ENCODE measurements at places on chromosomes 12 and 14. TPM values are rescaled to one million over a fixed set of nuclear protein-coding genes. Genes with fewer than 3 reads are reported as not detected.

DNA sequence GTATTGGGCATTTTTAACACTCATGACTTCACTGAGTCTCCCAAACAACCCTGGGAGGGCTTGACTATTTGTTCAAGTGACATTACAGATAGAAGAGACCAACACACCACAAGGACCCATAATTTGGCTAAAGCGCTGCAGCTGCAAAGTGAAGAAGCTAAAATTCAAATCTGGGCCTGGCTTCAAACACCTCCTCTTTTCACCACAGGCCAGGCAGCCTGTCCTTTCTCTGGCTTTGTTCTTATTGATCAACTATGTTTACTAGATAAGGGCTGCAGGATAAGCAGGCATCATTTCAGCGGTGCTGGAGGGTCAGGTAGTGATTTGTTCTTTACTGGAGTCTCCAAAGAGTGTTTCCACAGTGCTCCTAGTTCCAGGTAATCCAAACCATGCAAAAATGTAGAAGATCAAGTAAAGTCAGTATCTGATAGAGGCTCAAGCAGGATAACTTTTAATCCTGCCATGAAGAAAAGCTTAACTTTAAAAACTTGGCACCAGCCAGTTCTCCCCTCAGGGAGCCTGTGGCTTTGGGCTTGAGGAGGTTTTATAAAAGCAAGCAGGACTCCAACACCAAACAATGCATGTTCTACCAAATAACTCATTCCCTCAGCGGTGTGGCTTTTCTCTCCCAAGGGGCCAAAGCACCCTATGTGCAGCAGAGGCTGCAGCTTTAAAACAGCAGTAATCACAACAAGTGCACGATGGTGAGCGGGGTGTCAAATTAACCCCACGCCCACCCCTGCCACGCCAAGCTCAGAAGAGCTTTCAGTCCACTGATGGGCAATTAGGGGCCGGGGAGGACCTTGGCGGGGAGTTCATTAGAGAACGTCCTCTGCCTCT, 16.8 kb downstream of the CLMN start:
- DNase-seq = no peak

- peak; percentile 21 for DNase-seq
Observed at GRCh38 chr12:1474041-1474573, 120.3 kb downstream of the FBXL14 start.

GRCh38 chr12:41055875-41056577, 132.1 kb upstream of the PDZRN4 start:
- no peak for DNase-seq

DNA sequence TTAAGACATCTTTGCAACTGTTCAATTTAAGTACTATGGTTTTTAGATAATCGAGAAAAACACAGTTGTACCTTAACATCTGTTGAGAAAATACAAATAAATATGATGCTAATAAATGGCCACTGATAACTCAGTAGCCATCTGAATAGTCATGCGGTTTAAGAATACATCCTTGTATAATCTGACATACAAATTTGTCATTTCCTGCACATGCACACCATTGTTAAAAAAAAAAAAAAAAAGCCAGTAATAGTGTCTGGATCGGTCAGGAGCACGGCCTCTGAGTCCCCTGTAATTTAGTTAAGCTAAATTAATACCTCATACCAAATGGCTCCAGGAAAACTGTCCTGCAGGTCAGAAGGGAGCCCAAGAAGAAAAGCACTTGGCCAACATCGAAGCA, 16.8 kb downstream of the RFC5 start:
- DNase-seq = no peak

DNA sequence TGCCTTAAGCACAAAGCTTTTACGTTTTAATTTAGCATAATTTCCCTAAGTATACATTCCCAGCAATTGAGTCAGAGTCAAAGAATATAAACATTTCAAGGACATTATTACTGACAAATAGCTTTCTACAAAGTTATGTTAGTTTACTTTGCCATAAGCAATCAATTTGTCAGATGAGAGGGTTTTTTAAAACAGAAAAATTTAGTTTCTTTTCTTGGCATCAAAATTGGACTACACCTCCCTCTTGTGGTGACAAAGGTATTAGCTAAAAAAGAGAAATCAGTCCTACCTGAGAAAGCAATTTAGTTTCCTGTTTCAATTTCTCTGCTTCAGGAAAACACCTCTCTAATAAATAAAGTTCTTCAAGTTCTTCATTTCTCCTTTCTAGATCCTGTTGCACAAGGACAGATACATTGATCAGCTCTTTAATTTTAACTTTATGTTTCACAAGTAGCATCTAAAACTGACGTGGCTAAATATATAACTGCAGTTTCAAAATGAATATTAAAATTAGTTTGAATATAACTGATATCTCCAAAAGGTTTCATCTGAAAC, 39.9 kb downstream of the DNAI7 start:
- no peak for DNase-seq

DNA sequence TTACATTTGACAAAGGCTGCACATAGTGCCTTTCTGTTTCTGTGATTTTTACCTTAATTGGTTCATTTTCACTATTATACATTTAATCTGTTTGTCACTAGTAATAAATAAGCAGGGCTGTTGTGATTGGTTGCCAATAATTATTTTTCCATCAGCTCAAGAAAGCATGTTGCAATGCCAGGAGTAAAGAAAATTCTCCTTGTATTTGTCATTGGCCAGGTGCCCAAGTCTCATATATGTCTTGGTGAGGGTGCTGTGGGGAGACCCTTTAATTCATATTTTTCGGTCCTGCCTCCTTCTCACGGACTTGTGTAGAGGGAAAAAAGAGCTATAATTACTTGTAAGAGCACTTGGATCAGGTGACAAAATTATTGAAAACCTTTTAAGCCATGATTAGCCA, 108.0 kb downstream of the KITLG start:
- DNase-seq = no peak

GRCh38 chr12:58026897-58027891, 85.8 kb downstream of the ATP23 start:
- no peak for DNase-seq

DNA sequence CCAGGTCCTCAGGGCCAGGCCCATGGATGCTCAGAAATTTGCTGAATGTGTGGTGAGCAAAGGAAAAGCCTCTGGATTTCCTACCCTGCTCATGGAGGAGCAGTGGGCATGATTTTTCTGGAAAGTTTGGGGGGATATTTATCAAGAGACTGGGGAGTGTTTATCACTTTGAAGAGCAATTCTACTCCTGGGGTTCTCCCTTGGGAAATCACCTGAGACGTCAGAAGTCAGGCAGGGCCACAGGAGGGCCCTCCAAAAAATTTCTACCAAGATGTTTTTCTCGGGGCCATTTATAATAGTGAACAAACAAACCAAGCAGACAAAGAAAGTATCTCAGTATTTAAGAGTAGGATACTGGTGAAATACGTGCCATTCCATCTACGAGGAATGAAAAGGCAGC, 20.1 kb upstream of the EIF2B2 start:
- no peak for DNase-seq

GRCh38 chr12:109582636-109583035, 9.0 kb downstream of the MVK start:
- DNase-seq = no peak

- DNase-seq = no peak
Observed at GRCh38 chr14:61696753-61697318, 1.5 kb downstream of the HIF1A start.

- DNase-seq = no peak
Observed at GRCh38 chr12:48556631-48557030, 13.2 kb downstream of the LALBA start.

- no peak for DNase-seq
Observed at GRCh38 chr14:102565959-102566358, 26.5 kb upstream of the RCOR1 start.

GRCh38 chr14:53670701-53671100, 285.9 kb downstream of the BMP4 start:
- no peak for DNase-seq

GRCh38 chr14:20624495-20625070, 16.9 kb downstream of the OR6S1 start:
- DNase-seq = no peak

Gene PTPRR
- total RNA-seq = not detected

Gene ACSM4
- total RNA-seq = not detected

Gene MYL2
- total RNA-seq = not detected

Gene ZNF10
- 6.3 TPM for total RNA-seq

Gene MLXIP
- 41.4 TPM for total RNA-seq

Gene APOLD1
- total RNA-seq = 5.3 TPM

Data from activated T-helper 2 cell treated with anti-CD3 and anti-CD28 coated beads, Interferon-gamma antibody, Interleukin-2, Interleukin-4, amounts not matched to agents 10 μg/mL and 5 μg/mL and 100 μg/mL, durations not matched to agents 14 hours and 24 hours and 36 hours (primary cell).